Gastroesophageal sphincter (tissue), 4 donors: ENCODE measurements at places on chromosomes 1 and 21.

- no peak for ATAC-seq
These were observed 37.0 kb downstream of the DMAP1 start for GRCh38 chr1:44250068-44250781.

- no peak for ATAC-seq
These were observed 339.0 kb downstream of the BRINP3 start for GRCh38 chr1:190138702-190139101.

DNA sequence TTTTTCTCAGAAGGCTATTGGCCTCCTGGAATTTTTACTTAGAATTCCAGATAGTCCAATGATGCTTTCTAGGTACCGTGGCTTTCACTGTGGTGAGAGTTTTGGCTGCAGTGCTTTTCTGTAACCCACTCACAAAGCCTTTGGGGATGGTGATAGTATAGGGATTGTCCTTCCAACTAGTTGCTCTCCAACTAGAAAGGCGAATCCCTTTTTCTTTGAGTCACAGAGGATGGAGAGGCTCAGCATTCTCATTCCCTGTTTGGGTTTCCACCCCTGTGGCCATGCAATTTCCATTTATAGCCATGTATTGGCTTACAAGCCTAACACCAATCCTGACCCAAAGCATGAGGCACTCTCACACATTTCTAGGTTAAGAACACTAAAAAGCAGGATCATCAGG lies 300.3 kb downstream of the DISC1 start:
- ATAC-seq = no peak

- no peak for ATAC-seq
These were observed 158.9 kb upstream of the JUN start for GRCh38 chr1:58942759-58943191.

DNA sequence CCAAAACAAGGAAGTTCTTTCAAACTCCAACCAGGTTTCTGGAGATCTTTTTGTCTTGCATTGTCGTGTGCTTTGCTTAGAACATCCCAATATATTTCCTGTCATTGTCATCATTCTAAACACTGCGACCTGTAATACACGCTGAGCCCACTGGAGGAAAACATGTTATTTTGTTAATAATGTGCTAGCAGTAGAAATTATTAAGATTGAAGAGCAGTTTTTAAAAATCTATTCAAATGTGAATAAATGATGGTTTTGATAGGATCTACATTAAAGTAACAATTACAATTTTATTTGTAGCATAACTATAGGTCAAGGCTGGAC lies 268.5 kb downstream of the PTPRC start:
- no peak for ATAC-seq
